Cortex of kidney (tissue), 1 donor: ENCODE measurements at places on chromosomes 11 and 22.

GRCh38 chr22:32964411-32965057 is 93.6 kb downstream of the SYN3 start:
- no peak for DNase-seq

DNA sequence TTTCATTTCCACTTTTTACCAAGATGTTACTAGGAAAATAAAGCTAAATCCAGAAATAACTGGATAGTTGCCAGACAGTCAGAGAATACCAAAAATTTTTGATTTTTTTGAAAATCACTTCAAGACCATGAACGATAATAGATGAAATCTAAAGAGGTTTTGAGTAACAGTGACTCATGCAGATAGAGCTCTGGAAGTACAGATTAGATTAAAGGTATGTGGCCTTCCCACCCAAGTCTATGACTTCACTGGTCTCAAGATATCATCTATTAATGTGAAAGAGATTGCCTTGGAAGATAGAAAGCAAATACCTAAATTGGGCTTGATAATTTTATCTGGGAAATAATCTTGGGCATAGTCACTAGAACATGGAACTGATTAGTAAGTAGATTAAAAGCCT is 415.9 kb downstream of the METTL15 start:
- no peak for DNase-seq

DNA sequence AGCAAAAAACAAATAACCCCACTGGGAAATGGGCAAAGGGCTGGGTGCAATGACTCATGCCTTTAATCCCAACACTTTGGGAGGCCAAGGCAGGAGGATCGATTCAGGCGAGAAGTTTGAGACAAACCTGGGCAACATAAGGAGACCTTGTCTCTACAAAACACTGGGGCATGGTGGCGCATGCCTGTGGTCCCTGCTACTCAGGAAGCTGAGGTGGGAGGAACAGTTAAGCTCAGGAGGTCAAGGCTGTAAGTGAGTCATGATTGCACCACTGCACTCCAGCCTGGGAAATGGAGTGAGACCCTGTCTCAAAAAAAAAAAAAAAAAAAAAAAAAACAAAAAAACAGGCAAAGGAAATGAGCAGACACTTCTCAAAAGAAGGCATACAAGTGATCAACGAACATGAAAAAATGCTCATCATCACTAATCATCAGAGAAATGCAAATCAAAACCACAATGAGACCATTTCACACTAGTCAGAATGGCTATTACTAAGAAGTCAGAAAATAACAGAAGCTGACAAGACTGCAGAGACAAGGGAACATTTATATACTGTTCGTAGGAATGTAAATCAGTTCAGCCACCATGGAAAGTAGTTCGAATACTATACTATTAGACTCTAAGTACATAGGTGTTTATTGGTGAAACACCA is 48.2 kb upstream of the SMCO4 start:
- no peak for DNase-seq

DNA sequence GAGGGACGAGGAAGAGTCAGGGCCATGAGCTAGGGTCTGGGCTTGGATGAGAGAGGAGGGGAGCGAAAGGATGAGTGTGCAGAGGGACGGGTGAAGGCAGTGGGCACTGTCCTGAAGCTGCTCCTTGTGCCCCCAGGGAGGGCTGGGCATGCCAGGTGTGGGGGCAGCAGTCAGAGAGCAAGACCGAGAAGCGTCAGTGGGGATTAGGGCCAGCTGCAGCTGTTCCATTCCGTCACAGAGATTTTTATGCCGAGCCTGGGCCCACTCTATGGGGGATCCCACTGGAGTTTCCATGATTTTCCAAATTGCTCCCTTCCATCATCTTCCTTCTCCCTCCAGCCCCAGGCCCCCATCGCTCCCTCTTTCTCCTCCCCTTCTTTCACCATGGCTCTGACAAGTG is 93.2 kb downstream of the NECTIN1 start:
- no peak for DNase-seq
